Stimulated activated naive CD4-positive, alpha-beta T cell treated with Interleukin-2 at 50 U/mL for 16 hours (primary cell): ENCODE measurements at places on chromosomes 12 and 14.

DNA sequence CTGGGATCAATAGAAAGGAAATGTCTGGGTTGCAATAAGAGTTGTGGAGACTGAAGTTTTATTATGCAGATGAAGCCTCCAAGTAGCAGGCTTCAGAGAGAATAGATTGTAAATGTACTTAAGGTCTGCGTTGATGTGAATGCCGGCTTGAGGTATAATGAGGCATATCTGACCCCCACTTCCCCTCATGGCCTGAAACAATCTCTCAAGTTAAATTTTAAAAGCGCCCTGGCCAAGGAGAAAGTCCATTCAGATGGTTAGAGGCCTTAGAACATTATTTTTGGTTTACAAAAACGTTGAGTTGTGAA, 28.3 kb upstream of the HIGD1C start:
- no peak for DNase-seq

DNA sequence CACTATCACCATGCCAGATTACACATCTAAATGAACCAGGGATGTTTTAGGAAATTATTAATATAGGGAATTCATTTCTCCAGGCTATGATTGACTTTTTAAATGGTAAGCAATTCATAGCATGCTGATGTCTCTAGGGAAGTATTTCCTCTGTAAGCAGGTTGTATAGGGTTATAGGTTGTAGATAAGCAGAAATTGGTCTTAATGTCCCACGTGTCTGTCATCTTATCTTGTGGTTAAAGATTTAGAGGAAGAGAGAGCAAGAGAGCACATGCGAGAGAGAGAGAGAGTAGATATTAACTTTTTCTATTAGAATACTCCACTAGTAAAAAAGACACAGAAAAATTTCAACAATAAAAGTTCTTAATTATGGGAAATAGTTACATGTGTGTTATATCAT, 32.6 kb downstream of the TRHDE start:
- DNase-seq: no peak

DNA sequence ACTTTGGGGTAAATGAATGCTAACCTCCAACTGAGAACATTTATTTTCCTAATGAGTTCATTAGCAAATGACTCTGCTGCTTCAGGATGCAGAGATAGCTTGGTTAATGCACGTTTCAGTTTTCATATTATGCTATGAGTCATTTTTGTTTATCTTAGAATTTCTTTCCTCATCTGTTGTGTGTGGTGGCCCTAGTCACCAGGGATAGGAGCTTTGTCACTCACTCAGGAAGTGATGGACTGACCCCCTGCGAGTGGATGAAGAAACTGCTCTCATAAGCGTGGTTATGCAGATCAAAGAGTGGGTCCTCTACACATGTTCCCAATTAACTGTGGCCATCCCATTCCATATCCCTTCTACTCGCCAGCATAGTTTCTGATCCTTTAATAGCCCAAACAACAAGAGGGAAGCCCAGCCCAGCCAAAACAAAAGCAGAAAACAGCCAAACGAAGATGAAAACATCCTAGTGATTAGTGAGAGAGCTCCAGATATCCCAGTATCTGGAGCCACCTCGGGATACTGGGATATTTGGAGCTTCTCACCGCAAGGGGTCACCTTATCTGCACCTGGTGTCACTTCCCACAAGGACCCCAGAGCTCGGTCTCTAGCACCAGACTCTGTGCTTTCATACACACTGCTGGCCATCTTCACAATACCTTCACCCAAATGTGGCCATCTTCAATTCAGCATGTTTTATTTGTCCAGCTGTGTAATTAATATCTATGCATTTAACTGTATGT, 8.6 kb downstream of the TC2N start:
- DNase-seq: peak; percentile 9

DNA sequence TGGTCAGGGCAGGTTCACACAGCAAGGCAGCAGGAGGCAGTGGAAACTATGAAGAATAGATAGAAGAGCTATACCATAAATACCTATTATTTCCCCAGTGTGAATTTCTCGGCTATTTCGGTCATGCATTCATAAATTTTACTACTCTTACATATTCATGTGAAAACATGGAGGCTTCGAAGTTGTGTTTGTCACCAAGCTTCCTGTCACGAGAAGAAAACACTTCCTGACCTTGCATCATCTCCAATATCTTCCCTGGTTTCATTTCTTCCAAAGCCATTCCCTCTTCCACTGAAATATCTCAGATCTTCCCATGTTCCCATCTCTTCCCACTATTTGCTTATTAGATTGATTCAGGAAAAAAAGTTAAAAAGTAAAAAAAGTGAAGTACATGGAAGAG, 80.4 kb downstream of the CPNE8 start:
- DNase-seq: no peak

DNA sequence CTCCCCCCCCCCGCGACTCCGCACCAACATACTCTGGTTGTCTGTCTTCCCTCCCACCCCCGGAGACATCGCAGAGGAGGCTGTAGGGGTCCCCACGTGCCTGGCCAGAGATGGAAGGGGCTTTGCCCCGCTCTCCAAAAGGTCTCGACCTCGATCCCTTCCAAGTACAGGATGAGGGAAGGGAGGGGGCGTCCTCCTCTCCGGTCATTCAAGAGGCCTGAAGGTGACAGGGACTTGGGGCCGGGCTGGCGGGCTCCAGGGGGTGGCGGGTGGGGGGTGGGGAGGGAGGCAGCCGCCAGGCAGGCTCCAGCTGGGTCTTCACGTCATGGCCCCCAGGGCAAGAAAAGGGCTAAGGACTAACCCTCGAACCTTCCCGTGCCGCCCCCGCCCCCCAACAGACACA, 15.1 kb downstream of the TBX3 start:
- DNase-seq: no peak

- DNase-seq: no peak
Observed at GRCh38 chr12:64618953-64619590, 8.8 kb downstream of the RASSF3 start.

DNA sequence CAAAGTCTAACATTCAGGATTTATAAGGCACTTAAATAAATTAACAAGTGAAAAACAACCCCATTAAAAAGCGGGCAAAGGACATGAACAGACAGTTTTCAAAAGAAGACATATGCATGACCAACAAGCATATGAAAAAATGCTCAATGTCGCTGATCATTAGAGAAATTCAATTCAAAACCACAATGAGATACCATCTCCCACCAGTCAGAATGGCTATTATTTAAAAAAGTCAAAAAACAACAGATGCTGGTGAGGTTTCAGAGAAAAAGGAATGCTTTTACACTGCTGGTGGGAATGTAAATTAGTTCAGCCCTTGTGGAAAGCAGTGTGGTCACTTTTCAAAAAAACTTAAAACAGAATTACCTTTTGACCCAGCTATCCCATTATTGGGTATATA, 60.7 kb upstream of the BDKRB2 start:
- DNase-seq: no peak

DNA sequence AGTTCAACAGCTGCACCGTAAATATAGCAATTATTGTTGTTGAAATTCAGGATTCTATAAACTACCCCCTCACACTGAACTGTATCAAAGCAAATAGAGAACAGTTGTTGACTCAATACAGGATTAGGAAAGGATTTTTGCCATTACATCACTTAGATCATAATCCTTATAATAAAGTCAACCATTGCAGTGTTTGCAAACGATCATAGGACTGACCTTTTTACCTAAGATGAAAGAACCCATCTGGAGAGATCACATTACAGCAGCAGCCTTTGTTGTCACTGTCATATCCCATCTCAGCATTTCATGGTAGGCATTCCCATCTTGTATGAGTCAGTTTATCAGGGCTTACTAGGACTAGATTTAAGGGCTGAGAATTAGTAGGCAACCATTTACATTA, 96.1 kb downstream of the IPO8 start:
- no peak for DNase-seq
